ENCODE measurements at places on chromosomes 4 and X. TPM values are rescaled to one million over a fixed set of nuclear protein-coding genes. Genes with fewer than 3 reads are reported as not detected.

AREG gene
- 54.3 TPM for total RNA-seq

USP17L28 gene
- not detected for total RNA-seq

AKAP14 gene
- total RNA-seq: not detected

GK gene
- 12.9 TPM for total RNA-seq

DIPK2B gene
- total RNA-seq: 11.6 TPM

ARR3 gene
- total RNA-seq: not detected

LIN54 gene
- 10.3 TPM for total RNA-seq

DNA sequence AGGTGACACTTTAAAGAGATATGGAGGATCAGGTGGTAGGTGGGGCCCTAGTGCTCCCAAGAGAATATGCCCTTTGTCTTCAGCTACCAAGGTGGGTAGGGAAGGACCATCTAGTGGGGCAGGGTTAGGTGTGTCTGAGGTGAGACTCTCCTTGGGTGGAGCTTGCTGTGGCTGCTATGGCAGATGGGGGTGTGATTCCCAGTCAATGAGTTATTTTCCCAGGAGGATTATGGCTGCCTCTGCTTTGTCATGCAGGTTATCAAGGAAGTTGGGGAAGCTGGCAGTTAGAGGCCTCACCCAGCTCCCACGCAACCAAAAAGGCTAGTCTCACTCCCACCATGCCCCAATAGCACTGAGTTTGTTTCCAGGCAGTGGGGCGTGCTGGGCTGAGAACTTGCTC, 18.0 kb upstream of the SPIN2A start:
- no peak overlapping the region for H3K27ac ChIP-seq
- H3K36me3 ChIP-seq: no peaks in the 10 kb centered on the region
- H3K4me3 ChIP-seq: no peak overlapping the region
- H3K27me3 ChIP-seq: no peaks in the 10 kb centered on the region
- no peak for DNase-seq

- no peaks in the 10 kb centered on the region for H3K4me1 ChIP-seq
- H3K27me3 ChIP-seq: no peaks in the 10 kb centered on the region
These were observed 57.5 kb upstream of the SMIM10 start for GRCh38 chrX:134933248-134933647.

- H3K36me3 ChIP-seq: peaks cover 4% of the 10 kb centered on the region
- DNase-seq: no peak
- H3K27ac ChIP-seq: no peak overlapping the region
- no peaks in the 10 kb centered on the region for H3K27me3 ChIP-seq
- peaks cover 4% of the 10 kb centered on the region for H3K4me1 ChIP-seq
- H3K4me3 ChIP-seq: no peak overlapping the region
These were observed 77.0 kb downstream of the LRP2BP start for GRCh38 chr4:185318679-185319078.

- H3K27ac ChIP-seq: peak overlapping the region; percentile 95
- peaks cover 54% of the 10 kb centered on the region for H3K4me1 ChIP-seq
- H3K27me3 ChIP-seq: no peaks in the 10 kb centered on the region
- H3K4me3 ChIP-seq: peak overlapping the region; percentile 92
These were observed 1.3 kb downstream of the AFF1 start for GRCh38 chr4:86935853-86936733.

DNA sequence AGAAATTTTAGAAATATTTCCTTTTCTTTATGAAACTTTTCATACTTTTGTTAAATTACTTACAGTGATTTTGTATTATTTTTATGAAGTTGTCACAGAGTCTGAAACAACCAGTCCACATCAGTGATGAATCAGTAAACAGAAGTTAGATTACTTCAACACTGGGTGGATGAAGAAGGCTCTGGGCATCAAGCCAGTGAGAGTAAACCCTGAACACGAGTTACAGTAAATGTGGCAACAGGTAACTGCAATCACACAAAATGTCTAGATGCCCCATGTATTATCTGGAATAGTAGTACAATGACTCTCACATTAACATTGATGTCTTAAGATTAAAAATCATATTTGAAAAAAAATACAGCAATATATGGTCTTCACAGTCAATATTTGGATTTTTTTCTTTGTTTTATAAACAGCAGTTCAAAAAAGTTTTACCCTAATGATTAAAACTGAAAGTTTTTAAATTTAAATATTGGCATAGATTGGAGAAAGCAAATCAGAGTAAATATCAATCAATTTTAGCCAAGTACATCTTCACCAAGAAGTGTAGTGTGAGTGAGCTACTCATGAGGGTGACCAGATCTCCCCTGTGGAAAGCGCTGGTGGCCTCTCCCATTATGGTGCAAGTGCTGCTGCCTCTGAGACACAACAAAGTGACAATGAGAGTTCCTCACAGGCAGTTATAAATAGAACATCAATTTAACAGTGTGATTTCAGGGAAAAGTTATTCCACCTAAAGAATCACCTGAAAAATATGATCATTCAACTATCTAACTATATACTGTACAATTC, 63.2 kb upstream of the UGT2B7 start:
- H3K4me1 ChIP-seq: no peaks in the 10 kb centered on the region
- H3K27ac ChIP-seq: no peak overlapping the region
- DNase-seq: no peak
- H3K4me3 ChIP-seq: no peak overlapping the region

DNA sequence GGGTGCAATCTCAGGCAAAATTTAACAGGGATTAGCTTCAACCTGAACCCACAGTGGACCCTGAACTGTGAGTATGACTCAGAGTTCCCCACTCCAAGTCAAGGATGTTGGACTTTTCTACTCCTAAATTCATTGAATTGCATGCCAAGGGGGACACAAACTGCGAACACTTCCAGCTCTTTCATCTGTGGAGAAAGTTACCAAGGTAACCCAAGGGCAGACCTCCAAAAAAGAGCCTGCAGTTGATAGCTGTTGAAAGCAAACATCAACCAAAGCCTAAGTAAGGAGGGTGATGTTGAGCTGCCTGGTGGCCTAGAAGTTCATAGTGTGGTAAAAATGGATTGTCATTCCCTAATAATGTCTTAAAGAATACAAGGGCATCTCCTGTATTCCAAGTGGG, 1242.9 kb downstream of the C4orf33 start:
- H3K27ac ChIP-seq: no peak overlapping the region
- H3K4me1 ChIP-seq: no peaks in the 10 kb centered on the region
- DNase-seq: no peak
- H3K4me3 ChIP-seq: no peak overlapping the region
- no peaks in the 10 kb centered on the region for H3K36me3 ChIP-seq

GRCh38 chr4:30538794-30539193, 181.4 kb upstream of the PCDH7 start:
- H3K27me3 ChIP-seq: no peaks in the 10 kb centered on the region
- no peaks in the 10 kb centered on the region for H3K4me1 ChIP-seq
- no peak for DNase-seq
- no peak overlapping the region for H3K27ac ChIP-seq

DNA sequence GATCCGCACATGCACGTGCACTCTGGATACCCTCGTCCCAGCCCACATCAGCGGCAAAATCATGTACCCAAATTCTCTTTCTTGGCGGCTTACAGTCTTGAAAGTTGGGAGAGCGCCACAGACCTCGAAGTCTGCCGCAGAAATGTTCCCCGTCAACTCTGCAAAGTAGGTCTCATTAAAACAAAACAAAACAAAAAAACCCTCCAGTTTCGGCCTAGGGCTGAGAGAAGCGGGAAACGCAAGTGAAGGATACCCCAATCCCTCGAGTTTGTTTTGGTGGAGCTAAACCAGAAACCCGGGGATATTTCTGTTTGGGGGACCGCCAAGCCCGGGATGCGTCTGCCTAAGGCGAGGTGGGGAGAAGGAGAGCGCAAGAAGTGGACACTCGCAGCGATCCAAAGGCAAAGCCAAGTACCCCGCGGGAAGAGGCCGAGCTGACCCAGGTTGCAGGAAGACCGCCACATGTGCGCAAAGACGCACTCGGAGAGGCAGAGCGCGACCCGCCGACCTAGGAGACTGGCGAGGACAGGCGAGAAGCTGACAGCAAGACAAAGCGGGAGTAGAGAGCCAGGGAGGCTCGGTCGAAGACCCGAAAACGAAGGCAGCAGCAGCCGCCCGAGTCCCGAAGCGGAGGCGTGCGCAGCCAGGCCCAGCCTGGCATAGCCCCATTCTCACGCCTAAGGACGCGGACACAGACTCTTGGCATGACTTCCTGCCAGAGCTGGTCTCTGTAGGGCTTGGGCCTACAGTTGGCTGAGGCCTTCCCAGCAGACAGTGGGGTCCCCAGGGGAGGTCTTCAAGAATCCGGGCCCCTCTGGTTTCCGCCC, 49.6 kb upstream of the BCOR start:
- H3K27me3 ChIP-seq: no peaks in the 10 kb centered on the region
- H3K27ac ChIP-seq: no peak overlapping the region
- H3K36me3 ChIP-seq: no peaks in the 10 kb centered on the region
- DNase-seq: no peak

- no peak for DNase-seq
- H3K27ac ChIP-seq: no peak overlapping the region
- H3K4me3 ChIP-seq: no peak overlapping the region
- H3K36me3 ChIP-seq: no peaks in the 10 kb centered on the region
- no peaks in the 10 kb centered on the region for H3K4me1 ChIP-seq
- no peaks in the 10 kb centered on the region for H3K27me3 ChIP-seq
These were observed 112.6 kb downstream of the ATP10D start for GRCh38 chr4:47597696-47598095.

DNA sequence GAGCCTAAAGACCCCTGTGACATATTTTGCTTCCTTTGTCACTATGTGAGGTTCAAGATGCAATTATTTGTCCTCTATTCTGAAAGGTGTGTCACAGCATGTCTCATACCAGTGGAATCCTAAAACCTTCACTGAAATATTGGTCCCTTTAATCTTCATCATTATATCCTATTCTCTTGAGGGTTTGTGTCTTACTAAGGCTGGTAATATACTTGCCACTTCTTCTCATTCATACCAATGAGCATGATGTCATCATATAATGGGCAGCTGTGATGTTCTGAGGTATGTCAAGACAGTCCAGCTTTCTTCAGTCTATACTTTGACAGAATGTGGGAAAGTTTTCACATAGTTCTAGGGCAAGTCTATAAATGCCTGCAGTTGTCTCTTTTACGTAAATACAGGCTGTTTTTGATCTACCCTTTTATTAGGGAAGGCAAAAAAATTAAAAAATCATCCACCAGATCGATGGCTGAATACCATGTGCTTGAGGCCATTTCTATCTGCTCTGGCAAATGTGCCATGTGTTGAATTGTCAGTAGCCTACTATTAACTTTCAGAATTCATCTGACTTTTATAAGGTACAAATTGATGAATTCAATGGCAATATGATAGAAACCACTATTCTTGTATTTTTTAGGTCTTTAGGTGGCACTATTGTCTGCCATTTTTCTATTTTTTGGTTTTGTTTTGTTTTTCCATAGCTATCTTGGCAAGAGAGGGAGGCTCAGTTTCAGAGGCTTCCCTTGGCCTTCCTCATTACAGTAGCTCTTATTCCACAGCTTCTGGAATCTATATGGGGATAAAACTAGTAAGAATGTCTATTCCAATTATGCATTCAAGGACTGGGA, 209.0 kb downstream of the PPARGC1A start:
- no peak overlapping the region for H3K27ac ChIP-seq
- DNase-seq: no peak
- H3K36me3 ChIP-seq: no peaks in the 10 kb centered on the region
- no peaks in the 10 kb centered on the region for H3K4me1 ChIP-seq

- no peaks in the 10 kb centered on the region for H3K36me3 ChIP-seq
- DNase-seq: no peak
- no peaks in the 10 kb centered on the region for H3K4me1 ChIP-seq
- H3K27me3 ChIP-seq: no peaks in the 10 kb centered on the region
These were observed 52.0 kb upstream of the GLRB start for GRCh38 chr4:157023941-157024340.

GRCh38 chrX:136768469-136769084, 12.2 kb downstream of the ARHGEF6 start:
- peaks cover 28% of the 10 kb centered on the region for H3K4me1 ChIP-seq
- DNase-seq: no peak
- H3K27me3 ChIP-seq: no peaks in the 10 kb centered on the region
- no peaks in the 10 kb centered on the region for H3K36me3 ChIP-seq
- peak overlapping the region; percentile 84 for H3K4me3 ChIP-seq
- peak overlapping the region; percentile 87 for H3K27ac ChIP-seq

All from thoracic aorta (tissue), 2 donors.